ENCODE measurements at places on chromosomes 3 and 15. TPM values are rescaled to one million over a fixed set of nuclear protein-coding genes. Genes with fewer than 3 reads are reported as not detected.

The DAZL gene
- not detected for total RNA-seq

DNA sequence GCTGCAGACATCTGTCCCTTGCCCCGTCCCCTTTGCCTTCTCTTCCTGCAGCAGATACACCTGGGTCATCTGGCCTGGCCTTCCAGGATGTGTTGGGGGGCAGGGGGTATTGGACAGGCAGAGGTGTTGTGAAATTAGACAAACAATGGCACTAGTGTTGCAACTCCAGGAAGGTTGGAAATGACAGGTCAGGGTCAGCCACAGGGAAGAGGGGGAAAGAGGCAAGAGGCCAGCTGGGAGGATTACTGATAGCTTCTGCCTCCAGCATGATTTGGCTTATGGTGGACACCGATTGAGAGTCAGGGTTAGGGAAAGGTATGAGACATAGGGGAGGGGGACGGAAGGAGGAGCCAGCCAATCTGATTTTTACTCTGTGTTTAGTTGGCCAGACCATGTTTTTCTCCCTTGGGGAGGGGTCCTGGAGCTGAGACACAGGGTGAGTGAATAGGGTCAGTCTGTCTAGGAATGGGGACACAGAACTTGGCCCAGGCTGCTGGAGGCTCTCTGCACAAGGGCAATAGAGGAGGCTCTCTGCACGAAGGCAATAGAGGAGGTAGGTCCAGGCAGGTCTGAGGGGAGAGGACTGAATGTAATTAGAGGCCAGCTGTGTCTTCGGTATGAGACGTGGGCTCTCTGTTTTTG is 3.4 kb upstream of the ATP2B2 start:
- no peaks in the 10 kb centered on the region for H3K4me1 ChIP-seq
- H3K4me3 ChIP-seq: no peak overlapping the region
- peaks cover 14% of the 10 kb centered on the region for H3K27me3 ChIP-seq
- no peak overlapping the region for H3K27ac ChIP-seq

- no peaks in the 10 kb centered on the region for H3K27me3 ChIP-seq
- no peak overlapping the region for H3K27ac ChIP-seq
- no peak overlapping the region for H3K4me3 ChIP-seq
- no peak for DNase-seq
These were observed 17.5 kb downstream of the VGLL3 start for GRCh38 chr3:86973440-86973839.

DNA sequence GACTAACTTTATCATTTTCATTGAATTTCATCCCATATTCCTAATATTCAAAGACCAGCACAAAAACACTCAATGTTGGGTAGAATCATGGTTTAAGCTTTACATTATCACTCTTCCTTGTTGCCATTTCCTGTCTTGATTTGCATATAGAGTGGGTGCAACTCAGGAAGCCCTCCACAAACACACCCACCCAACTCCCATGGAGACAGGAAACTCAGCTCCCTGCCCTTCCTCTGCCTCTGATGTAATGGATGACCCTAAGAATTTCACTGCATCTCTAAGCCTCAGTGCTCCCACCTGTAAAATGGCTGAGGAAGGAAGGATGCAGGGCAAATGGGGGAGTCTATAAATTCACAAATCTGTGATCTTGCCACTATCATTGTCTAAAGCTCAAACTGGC is 98.1 kb upstream of the BFSP2 start:
- no peaks in the 10 kb centered on the region for H3K4me1 ChIP-seq
- DNase-seq: no peak
- H3K36me3 ChIP-seq: no peaks in the 10 kb centered on the region
- no peak overlapping the region for H3K27ac ChIP-seq
- no peak overlapping the region for H3K4me3 ChIP-seq

- H3K4me1 ChIP-seq: no peaks in the 10 kb centered on the region
- DNase-seq: no peak
- H3K27me3 ChIP-seq: no peaks in the 10 kb centered on the region
- H3K36me3 ChIP-seq: no peaks in the 10 kb centered on the region
- H3K4me3 ChIP-seq: no peak overlapping the region
These were observed 26.7 kb upstream of the SLC41A3 start for GRCh38 chr3:126110431-126111125.

- no peak overlapping the region for H3K4me3 ChIP-seq
- H3K36me3 ChIP-seq: no peaks in the 10 kb centered on the region
- H3K4me1 ChIP-seq: no peaks in the 10 kb centered on the region
- no peak overlapping the region for H3K27ac ChIP-seq
- no peak for DNase-seq
These were observed 11.1 kb downstream of the ARNT2 start for GRCh38 chr15:80415358-80415670.

DNA sequence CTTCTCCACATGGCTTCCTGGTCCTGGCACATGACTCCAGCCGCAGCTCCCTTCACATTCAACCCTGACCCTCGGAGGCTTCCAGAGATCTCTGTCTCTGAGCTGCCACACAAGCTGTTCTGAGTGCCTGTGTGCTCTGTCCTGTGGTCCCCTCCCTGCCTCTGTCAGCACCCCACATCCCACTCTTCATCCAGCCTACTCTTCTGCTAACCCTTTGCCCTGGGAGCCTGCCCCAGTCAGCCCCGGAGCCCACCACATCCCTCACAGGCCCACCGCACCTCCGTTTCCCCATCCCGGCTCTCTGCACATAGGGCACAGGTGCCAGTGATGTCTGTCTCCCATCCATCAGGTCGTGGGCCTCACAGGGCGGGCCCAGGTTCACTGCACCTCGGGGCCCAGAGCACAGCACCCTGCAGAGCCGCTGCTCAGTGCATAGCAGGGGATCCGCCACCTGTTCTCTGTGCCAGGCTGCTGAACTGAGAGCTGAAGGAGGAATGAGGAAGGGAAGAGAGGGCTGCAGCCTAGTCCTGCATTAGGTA is 133.6 kb downstream of the UACA start:
- no peaks in the 10 kb centered on the region for H3K27me3 ChIP-seq
- no peak overlapping the region for H3K27ac ChIP-seq
- H3K36me3 ChIP-seq: no peaks in the 10 kb centered on the region
- no peak overlapping the region for H3K4me3 ChIP-seq
- no peak for DNase-seq
- H3K4me1 ChIP-seq: peaks cover 8% of the 10 kb centered on the region

The FANCD2OS gene
- 2.3 TPM for total RNA-seq

All from prostate gland (tissue), 2 donors.